Right hindlimb (tissue), 1 donor: ENCODE measurements at places on chromosomes 4 and X.
A peak's percentile ranks its signal among the peaks of the same experiment; 100 is the strongest.

DNA sequence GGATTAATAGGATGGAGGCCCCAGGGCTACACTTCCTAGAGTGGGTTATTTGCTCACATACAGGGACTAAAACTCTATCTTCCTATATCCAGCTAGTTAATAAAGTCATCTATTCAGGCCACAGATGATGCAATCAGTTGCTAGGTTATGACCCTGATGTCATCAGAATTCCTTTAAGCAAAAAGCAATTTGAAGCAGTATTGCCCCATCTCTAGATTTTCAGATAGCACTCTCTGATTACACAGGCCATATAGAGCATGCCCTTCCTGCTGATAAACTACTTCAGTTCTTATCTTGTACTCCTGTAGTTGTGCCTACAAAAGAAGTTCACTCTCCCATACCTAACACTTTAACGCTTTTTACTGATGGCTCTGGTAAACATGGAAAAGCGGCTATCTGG is 84.8 kb downstream of the TMEM144 start:
- DNase-seq = no peak

DNA sequence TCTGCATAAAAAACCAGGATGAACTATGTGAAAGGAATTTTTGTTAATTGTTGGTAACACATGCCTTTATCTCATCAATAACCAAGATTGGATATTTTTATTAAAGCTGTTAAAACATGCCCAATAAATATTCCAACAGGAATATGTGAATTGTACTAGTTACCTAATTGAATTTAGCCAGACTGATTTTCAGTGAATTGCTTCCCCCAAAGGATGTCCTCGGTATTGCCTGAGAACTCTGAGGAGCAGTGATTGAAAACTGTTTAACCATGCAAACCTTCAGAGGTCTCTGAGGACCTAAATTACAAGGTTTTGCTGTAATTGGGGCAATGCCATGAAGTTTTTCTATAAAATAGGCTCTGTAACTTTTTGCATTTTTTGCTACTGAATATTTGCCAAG is 66.6 kb downstream of the BLTP1 start:
- no peak for DNase-seq

DNA sequence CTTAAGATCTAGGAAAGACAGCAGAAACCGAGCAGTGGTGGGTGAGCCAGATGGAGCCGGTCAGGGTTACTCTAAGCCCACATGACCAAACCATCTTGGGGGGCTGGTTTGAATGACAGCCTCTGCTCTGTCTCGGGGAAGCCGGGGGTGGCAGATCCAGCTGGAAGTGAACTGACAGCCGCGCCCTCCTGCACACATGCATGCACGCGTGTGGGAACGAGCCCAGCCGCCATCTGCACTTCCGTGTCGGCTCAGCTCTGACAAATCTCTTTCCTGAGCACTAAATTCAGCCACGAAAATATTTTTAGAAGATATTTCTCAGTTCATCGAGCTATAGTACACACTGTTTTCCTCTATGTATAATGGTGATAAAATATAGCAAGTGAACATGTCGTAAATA is 115.5 kb downstream of the DCTD start:
- DNase-seq = no peak

GRCh38 chr4:57410331-57411052 is 300.3 kb upstream of the IGFBP7 start:
- DNase-seq = peak; percentile 24

DNA sequence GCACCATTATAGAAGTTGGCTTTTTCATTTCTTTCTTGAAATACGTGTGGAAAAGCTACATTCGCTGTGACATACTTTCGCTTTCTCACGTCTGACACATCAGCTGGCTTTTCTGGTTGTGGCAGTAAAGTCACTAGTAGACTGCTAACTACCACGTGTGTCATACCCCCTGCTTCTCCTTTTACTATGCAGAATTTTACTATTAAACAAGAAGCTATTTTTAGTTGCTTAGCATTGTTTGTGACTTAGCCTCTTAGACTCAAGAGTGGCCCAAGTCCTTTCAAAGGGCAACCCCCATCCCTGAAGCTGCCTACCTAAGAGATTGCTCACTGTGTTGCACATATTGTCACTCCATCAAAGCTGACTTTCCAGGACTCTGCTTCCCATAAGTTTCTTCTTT is 2.1 kb upstream of the IL2 start:
- no peak for DNase-seq

- DNase-seq = no peak
Observed at GRCh38 chr4:15535599-15535998, 65.9 kb downstream of the CC2D2A start.

DNA sequence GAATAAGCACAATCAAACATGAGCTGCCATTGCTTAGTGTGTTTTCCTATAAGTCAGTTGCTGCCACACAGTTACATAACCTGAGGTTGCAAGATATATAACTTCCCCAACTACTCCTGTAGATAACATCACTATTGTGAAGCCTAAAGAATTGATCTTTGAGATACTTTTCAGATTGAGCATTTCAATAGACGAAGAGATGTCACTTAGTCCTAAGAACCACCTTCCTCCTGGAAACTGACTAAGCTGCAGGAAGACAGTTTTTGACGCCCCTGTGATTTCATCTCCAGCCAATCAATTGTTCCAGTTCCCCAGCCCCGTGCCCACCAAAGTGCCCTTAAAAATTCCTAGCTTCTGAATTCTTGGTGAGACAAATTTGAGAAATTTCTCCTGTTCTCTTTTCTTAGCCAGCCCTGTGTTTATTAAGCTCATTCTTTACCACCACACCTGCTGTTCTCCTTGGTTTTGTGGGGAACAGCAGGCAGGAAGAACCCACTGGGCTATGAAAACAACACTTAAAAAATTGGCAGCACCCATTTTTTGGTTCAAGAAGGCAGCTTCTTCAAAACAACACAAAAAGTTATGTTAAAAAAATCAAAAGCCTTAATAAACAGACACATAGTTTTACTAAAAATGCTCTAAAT is 317.1 kb upstream of the PABPC4L start:
- DNase-seq = no peak

DNA sequence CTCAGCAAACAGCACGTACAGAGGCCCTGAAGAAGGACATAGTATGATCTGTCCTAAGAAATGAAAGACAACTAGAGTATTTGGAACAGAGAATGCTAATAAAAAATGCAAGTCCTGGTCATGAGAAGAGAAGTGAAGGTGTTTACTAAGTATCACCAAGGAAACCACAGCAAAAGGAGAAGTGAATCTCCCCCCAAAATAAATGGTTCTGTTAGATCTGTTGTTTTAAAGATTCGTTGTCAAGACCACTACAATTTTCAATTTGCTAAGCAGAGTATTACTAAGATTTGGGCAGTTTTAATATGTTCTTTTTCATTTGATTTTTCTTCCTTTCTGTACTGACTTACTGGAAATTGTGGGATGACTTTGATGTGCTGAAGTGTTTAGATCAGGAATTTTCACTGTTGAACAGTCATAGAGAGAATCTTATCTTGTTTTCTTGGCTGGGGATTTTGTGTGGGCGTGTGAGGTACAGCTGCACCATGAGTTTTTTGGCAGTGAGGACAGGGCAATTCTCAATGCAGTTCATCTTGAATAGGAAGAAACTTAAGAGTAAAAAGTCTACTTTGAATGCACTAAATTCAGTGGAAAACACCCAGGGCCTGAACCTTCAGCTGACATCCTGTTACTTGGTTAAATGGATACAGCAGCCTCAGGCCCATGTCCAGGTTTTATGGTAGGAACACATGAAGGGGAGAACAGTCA is 132.2 kb downstream of the STIM2 start:
- DNase-seq = peak; percentile 61

GRCh38 chrX:94686071-94686470 is 1012.1 kb downstream of the FAM133A start:
- no peak for DNase-seq
